ENCODE measurements at places on chromosomes 4 and X.

- DNase-seq: no peak
Observed at GRCh38 chr4:10998846-10999245, 314.3 kb upstream of the CLNK start.

DNA sequence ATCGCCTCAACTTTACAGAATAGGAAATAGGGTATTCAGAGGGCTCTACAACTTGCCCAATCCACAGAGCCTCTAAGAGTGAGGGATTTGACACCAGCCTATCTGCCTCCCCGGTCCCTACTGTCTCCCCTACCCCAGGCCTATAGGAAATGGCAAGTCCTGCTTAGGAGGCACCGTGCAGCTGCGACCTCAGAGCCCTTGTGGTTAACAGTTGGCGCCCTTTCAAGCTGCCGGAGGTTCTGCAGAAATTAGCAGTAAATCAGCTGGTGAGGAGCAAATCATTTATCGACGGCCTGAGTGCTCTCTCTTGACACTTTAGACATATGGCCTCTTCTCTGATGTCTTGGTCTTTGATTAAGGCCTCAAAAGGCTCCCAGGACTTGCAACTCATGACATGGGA, 96.9 kb downstream of the CLNK start:
- no peak for DNase-seq

- peak; percentile 18 for DNase-seq
Observed at GRCh38 chrX:21479695-21480270, 105.6 kb downstream of the CNKSR2 start.

GRCh38 chr4:152936446-152937335, 568 bp downstream of the FHDC1 start:
- peak; percentile 49 for DNase-seq

DNA sequence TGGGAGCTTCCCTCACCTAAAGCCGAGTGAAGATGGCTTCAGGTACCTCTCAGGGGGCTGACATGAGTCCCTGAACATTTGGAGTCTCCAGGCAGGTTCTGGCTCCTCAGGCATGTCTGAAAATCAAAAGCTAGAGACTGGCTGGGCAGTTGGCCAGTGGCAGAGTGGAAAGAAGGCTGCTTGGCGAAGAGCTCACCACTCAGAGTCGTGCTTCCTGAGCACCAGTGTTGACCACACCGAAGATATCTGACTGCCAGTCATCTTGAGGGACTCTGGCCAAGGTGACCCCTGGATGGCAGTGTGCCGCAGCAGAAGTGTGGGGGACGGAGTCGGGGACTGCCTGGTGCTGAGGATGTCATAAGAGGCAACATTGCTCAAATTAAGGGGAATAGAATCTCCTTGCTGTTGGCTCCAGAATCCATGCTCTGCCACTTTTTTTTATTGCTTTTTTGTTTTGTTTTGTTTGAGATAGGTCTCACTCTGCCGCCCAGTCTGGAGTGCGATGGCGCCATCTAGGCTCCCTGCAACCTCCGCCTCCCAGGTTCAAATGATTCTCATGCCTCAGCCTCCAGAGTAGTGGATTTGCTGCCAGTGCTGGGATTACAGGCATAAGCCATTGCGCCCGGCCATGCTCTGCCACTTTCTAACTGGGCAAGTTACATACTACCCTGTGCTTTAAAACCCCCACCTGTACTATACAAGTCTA, 172.5 kb upstream of the GATB start:
- DNase-seq: no peak

DNA sequence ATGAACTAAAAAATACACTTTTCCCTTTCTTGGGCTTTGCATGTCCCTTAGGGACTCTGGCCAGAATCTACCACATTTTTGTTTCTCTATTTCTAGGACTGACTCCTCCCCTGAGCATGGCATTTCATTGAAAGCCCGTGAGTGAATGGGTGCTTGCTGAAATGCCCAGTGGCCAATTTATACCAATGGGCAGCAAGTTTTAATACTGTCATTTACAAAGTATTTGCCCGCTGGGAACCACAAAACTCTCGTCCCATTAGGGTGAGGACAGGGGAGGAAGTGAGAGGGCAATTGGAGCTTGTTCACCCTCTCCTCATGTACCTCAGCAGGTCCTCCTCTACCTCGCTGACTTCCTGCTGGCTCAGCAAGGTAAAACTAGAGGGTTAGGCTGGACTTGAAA, 1.1 kb downstream of the SRPX2 start:
- DNase-seq: no peak

DNA sequence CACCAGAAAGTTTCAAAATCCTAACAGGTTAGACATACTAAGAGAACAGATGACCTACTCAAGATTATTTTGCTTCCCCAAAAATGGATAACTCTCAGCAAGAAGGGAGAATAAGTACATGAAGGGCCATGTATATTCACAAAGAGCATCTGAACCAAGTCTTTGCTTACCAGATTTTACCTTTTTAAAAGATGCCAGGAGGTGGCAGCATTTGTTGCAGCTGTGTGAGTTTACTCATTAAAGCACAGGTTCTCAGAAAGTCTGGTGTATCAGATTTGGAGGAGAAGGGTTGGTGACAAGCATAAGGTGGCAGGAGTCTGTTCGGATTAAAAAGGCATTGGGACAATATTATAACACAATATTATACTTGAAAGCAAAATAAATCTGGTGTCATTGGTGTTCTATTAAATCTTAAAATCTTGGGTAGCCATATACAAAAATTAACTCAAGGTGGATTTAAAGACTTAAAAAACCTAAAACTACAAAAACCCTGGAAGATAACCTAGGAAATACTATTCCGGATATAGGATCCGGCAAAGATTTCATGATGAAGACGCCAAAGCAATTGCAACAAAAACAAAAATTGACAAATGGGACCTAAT, 51.3 kb upstream of the NFKB1 start:
- peak; percentile 47 for DNase-seq
